ENCODE measurements at places on chromosomes 3 and 15. TPM values are rescaled to one million over a fixed set of nuclear protein-coding genes. Genes with fewer than 3 reads are reported as not detected.

GRCh38 chr15:60798821-60799220 is 319.9 kb upstream of the ICE2 start:
- no peak for DNase-seq

GRCh38 chr3:189962466-189962865 is 158.2 kb downstream of the P3H2 start:
- no peak for DNase-seq

DNA sequence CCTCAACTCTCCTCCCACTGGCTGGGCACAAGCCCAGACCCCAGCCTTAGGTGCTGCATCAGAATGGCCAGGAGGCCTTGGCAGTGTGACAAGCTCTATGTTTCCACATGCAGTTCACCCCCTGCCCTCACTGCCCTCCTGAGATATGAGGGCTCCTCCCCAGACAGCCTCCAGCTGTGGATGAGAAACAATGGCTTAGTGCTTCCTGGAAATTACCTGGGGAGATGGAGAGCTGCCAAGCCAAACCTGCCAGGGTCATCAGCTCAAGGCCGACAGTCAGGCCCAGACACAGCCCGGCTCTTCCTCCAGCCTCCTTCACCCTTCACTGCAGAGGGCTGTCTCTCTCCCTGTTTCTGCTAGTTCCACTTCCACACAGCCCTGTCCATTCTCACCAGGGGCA is 76.3 kb downstream of the MYLK start:
- no peak for DNase-seq

Gene CCK
- not detected for total RNA-seq

GRCh38 chr3:20669675-20670074 is 483.7 kb upstream of the SGO1 start:
- no peak for DNase-seq

DNA sequence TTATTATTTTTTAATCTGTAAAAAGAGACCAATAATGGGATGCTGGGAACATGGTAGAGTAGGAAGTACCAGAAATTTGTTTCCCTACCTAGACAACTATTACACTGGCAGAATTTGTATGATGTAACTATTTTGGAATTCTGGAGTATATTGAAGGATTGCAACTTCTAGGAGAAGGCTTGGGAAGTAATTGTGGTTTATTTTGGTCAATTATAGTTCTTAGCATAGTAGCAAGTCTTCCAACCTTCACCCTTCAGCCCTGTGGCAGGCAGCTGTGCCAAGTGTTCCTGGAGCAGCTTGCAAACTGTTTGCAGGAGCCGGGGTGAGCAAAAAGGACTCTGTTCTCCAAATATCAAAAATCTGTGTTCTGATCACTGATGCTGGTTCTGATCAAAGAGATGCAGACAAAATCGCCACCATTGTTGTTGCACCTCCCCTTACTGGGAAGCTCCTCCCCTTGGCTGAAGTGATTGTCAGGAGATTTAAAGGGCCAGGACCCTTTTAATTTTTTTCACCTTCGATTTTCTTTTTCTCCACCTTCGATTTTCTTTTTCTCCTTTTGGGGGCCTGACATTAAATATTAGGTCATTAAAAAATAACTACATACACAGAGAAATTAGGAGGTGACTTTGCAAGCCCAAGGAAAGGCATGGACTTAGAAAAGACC is 363.3 kb downstream of the SLC9A9 start:
- no peak for DNase-seq

Gene FETUB
- total RNA-seq = not detected

DNA sequence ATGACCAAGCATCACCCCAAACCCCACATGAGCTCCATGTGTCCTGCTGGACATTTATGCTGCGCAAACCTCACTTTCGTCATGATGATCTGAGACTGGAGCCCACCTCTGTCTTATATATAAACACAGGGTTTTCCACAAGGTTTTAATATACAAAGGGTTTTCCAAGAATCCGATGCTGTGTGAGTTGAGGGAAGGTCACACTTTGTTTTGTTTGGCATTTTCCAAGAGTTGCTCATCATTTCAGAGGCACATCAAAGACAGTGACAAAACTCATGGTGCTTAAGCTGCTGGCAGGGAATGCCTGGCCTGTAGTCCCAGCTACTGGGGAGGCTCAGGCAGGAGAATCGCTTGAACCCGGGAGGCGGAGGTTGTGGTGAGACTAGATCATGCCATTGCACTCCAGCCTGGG is 20.0 kb downstream of the EFCC1 start:
- no peak for DNase-seq

Gene GCSAM
- total RNA-seq = not detected

DNA sequence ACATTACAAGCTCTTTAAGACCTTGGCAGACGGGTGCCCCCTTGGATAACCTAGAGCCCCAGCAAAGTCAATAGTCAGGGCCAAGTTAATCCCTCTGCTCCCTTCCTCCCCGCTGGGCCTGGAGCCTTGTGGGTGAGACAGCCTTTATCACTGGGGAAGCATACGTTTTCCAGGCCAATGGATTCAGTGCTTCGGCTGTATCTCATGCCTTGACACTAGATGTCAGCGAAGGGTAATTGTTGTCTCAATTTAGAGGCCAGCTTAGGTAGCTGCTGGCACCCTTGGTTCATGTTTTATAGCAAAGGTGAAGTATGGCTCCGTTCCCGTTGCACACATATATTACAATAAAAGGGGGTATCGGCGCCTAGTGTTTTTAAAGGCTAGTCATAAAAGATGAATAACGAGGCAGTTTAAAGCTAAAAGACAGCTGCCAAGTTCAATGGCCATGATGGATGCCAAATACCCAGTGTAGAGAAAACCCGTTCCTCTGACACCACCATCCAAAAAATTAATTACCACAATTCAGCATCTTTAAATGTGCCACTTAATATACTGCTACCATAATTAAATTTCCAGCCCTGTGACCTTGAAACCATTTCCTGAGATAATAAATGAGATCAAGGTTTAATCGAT is 52.3 kb upstream of the BNIP2 start:
- DNase-seq = no peak

- DNase-seq = no peak
Observed at GRCh38 chr15:50425219-50425618, 1.0 kb downstream of the USP8 start.

DNA sequence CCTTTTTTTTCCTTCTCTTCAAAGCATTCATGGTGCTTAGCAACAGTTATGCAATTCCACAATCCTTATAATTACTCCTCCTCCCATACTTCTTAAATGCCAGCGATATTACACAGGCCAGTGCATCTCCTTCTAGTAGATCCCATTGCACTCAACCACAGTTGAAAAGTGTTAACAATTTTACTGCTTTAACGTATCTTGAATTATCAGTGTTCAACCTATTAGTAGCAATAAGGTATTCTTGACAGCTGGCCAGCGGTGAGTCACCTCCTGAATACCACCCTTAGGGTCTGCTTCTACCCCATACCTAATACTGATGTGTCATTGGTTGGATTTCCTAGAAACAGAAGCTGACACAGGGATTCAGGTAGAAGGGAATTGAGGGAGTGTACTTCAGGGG is 24.0 kb upstream of the TEX9 start:
- DNase-seq = no peak

Gene JAGN1
- total RNA-seq = 44.4 TPM

DNA sequence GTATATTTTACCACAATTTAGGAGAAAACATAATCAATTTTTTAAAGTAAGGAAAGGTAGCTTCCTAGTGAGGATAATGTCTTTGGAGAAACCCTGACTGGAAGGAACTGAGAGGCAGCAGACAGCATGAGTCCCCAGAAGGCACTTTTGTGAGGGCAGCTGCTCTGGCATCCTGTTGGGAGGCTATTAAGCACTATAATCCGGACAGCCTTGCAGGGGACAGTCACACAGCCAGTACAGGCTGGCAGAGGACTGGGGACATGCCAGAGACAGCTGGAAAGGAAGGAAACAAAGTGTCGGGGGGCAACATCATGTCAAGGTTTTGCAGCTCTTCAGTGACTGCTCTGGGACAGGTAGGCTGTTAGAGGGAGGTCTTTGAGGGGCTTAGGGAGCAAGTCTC is 15.7 kb downstream of the ACAN start:
- DNase-seq = no peak

DNA sequence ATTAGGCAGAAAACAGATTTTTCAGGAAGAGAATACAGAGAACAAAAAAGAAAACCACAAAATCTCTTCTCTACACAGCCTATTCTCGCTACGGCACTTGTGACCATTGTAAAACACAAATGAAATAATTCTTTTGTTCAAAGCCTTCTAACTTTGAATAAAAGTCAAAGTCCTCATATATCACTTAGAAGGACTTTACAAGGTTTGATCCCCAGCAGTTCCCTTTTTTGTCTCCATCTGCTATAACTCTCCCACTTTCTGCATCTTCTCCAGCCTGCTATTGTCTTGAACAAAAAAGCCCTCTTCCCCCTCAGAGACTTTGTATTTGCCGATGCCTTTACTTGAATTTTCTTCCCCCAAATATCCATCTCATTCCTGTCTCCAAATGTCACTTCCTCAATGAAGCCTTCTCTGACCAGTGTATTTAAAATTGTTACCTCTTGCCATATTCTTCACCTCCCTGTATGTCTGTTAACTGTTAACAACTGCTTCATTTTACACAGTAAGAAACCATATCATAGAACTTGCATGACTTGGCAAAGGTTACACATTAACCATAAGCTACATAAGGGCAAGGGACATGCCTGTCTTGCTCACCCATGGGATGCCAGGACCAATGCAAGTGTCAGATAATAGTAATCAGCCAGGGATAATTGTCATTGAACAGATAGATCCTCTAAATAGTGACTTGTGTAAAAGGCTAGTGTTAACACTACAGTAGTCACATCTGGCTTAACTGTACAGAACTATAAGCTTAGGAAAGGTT is 122.4 kb downstream of the CBLB start:
- DNase-seq = no peak

- DNase-seq = no peak
Observed at GRCh38 chr3:135784557-135784956, 181.0 kb upstream of the PPP2R3A start.

Gene ATP13A5
- total RNA-seq = not detected

Gene COL8A1
- total RNA-seq = 11.3 TPM

DNA sequence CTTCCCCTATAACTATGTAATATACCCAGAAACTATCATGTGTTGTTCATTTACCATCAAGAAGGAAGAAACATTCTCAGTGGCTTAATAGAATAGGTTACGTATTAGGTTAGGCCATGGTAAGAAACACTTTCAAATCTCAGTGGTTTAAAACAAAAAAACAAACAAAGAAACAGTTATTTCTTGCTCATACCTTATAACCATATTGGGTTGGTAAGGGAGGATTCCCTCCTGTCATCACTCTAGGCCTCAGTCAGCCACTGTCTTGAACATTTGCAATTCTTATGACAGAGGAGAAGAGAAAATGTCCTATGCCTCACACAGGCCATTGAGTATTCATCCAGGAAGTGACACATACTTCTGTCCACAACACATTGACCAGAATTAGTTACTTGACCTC is 727.7 kb upstream of the NECTIN3 start:
- no peak for DNase-seq

GRCh38 chr15:86615816-86616215 is 536.1 kb downstream of the AGBL1 start:
- no peak for DNase-seq

GRCh38 chr3:191414286-191414685 is 46.7 kb upstream of the PYDC2 start:
- no peak for DNase-seq

- no peak for DNase-seq
Observed at GRCh38 chr3:194103983-194104751, 31.8 kb upstream of the HES1 start.

DNA sequence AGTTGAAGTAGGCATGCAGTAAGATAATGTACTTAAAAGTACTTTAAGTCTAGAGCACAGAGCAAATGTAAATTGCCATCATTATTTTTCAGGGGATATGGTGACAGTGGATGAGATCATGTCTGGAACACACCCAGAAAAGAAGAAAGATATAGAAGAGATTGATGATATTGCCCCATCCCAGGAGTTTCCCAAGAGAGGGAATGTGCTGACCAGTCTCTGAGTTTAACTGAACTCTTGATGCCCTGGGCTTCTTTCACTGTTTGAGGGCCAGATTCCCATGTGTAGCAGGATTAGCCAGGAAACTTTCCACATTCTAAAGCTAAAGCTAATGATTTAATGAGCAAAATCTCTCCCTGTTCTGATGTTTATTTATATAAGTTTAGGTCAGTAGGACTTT is 366.8 kb upstream of the UMPS start:
- no peak for DNase-seq

DNA sequence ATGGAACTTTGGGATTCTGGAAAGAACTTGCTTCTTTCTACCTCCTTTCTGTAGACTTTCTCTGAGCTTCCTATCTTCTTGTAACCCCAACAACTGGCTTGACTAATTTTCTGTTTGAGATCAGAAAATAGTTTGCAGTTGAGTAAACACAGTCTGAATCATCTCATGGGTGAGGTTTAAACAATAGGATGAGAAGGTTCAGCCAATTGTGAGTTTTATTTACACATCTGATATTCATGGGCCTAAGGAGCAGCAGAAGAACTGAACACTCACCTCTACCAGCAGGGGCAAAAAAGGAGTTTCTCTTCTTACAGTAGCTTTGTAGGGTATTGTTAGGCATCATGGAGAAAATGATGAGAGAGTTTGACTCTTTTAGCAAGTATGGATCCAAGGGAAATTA is 54.2 kb downstream of the DTWD1 start:
- no peak for DNase-seq

- DNase-seq = no peak
Observed at GRCh38 chr15:95687061-95687460, 643.4 kb upstream of the NR2F2 start.

GRCh38 chr15:36175741-36176291 is 403.6 kb upstream of the CDIN1 start:
- DNase-seq = no peak

Measured in psoas muscle (tissue), 8 donors.